Breast epithelium (tissue), 4 donors: ENCODE measurements at places on chromosomes 13 and 19.

- DNase-seq: no peak
Measured at GRCh38 chr19:1254081-1254527, 5.7 kb downstream of the MIDN start.

DNA sequence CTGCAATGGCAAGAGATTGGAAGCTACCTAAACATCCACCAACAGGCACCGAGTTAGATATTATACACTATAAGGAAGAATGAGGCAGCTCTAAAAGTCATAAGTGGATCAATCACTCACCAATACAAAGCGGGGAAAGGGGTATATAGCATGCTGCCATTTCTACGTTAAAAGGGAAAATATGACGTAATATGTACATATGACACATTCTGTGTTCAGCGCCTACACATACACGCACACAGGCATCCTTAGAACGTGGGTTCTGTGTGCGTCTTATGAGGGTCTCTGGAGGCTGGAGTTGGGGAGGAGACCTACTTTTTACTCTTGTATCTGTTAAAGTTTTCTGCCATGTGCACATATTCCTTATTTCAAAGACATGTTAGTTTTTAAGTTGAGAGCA lies 5.9 kb downstream of the IL17D start:
- DNase-seq: no peak

DNA sequence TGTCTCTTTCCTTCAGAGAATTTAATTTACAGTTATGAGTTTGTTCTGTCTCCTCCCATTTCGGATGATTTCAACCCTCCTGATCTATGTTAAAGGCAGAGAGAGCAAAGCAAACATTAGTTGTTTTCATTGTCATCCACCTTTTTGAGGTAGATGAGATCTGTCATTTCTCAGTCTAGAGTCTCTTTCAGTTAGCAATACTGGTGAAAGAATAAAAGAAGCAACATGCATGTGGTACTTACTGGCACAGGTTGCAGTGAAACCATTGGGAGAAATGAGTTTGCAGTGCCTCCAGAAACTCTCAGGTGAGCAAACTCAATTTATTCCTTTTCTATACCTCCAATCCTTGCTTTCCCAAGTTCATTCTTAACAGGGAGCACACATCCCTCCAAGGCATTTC lies 99.4 kb downstream of the RBM26 start:
- no peak for DNase-seq

- no peak for DNase-seq
Measured at GRCh38 chr19:33904681-33905080, 108.0 kb downstream of the KCTD15 start.

- peak; percentile 91 for DNase-seq
Measured at GRCh38 chr19:3404324-3405260, 38.2 kb downstream of the NFIC start.
